ENCODE measurements at places on chromosomes 6 and 20.

- no peak for DNase-seq
Measured at GRCh38 chr6:136437246-136437645, 113.0 kb downstream of the MAP7 start.

GRCh38 chr6:86203044-86203443 is 560.4 kb upstream of the SYNCRIP start:
- no peak for DNase-seq

GRCh38 chr6:33639559-33639958 is 18.4 kb downstream of the ITPR3 start:
- no peak for DNase-seq

DNA sequence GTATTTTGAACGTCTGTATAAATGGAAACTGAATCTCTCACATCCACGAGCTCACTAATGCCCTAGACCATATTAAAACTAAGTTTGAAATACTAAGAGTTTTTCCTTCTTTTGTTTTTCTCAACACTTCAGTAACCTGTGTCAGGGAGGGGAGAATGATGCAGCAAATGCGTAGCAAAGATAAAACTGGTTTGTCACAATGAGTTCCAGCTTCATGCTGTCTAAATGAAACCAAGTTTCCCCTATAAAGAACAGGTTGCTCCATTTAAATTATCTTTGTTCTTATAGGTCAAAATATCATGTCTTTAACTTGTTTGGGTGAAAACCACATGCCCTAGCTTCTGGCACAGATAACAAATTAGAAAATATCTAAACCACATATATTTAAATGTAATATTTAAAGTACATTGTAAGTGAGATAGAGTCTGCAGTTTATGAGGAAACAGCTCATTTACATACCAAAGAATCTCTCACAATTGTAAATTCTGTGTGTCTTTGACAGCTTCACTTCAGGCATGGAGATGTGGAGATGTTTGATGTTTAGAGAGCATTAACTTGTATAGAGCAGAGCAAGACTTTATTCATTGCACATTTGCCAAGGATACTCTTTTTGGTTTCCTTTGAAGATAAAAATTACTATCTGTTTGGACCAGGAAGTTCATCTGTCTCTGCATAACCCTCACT is 7.3 kb downstream of the TRDN start:
- DNase-seq: no peak

DNA sequence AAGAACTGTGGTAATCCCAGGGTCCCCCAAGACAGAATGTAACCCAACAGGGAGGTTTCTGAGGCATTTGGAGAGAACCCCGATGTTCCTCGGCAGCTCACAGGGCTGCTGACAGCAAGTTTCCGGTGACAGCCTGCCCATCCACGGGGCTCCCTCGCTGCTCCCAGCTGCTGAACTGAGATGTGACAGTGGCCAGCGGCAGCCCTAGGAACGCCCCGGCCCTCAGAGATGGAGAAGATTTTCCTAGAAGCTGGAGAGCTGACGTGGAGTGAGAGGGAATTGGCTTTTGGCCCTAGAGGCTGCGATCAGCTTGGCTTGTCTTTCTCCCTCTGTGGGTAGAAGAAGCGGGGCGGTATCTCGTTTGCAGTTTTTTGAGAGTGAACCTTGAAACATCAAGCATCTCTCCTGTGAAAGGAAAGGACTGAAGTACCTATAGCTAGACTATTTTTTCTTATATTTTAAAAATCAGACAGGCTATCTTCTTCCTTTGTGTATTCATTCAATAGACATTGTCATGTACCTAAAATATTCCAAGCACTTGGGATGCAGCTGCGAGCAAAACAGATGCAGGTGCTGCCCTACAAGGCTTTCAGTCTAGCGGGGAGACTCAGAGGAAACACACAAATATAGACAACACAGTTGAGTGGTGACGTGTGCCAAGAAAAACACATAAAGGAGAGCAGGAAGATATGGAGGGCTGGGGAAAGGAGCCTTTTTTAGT is 28.4 kb upstream of the NFATC2 start:
- DNase-seq: peak; percentile 94
